GM23338 (cell line): ENCODE measurements at places on chromosomes 7 and 10.

DNA sequence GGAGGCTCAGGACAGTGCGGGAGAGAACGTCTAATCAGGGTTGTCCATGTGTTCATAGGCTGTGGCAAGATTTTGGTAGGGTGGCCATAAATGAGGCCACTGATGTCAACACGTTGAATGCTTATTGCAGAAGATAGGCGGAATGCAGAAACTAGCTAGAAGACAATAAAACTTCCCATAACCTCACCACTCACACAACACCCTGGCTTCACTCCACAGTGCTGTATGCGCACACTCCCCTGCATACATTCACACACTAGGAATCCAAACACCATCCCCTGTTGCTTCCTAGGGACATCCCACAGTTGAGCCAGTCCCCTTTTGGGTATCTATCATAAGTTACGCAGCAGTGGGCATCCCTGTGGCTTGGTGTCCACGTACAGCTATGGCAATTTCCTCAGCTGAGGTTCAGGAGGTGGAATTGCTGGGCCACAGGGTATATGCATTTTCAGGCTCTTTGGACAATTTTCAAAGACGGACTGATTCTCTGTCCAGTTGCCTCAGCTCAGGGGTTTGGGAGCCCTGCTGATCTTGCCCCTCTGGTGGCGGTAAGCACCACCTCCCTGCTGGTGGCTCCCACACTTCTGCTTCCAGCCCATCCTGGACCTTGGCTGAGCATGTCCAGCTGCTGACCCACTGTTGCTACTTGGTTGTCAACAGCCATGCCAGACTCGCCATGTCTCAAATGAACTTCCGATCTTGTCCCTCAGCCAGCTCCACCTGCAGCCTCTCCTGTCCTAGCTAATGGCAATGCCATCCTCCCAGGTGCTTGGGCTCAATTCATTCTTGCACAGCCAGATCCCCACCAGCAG is 36.4 kb downstream of the CDH23 start:
- H3K4me3 ChIP-seq, result no peak overlapping the region
- H3K36me3 ChIP-seq, result no peaks in the 10 kb centered on the region
- H3K27me3 ChIP-seq, result no peaks in the 10 kb centered on the region

DNA sequence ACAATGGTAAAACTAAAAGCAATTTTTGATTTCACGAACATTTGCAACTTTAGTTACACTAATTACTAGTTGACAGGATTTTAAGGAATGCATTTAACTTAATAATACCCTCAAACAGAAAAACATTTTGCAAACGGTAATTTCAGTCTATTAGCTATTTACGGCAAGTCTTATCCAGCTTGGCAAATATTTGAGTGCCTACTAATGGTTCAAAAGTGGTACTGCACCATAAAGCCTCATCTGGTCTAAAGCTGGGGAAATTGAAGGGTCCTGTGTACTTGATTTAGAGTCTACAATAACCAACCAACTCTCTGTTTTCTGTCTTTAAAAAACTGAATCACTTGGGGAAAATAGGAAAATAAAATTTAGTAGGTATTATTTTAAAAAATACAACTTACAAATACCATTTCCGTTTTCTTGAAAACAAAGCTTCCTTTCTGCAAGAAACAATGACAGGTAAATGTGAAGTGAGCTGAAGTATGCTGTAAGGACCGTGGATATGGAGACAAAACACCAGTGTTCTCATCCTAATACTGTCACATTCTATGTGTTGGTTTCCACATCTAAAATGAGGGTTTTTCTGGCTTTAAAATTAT is 142.3 kb downstream of the VPS50 start:
- H3K4me1 ChIP-seq, result no peaks in the 10 kb centered on the region
- H3K27ac ChIP-seq, result no peak overlapping the region
- H3K27me3 ChIP-seq, result no peaks in the 10 kb centered on the region

DNA sequence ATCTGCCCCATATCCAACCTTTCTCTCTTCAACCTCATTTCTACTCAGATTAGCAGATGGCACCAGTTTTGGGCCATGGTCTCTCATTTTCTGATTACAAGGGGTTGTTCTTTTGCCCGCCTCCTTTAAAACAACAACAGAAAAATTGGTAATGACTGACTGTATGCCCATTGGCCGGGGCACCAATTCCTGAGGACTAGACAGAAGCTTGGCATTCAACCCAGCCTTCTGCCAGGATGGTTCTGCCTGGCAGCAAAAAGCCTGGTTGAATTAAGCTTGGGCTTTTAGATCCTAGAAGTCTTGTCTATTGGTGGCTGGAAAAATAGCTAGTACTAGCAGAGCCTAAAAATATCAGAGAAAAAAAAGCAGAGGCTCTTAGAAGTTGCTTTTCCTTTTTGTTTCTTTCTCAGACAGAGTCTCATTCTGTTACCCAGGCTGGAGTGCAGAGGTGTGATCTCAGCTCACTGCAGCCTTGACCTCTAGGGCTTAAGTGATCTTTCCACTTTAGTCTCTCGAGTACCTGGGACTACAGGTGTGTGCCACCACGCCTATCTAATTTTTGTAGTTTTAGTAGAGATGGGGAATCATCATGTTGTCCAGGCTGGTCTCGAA is 402.6 kb downstream of the AUTS2 start:
- H3K36me3 ChIP-seq, result no peaks in the 10 kb centered on the region
- DNase-seq, result no peak
- H3K4me3 ChIP-seq, result no peak overlapping the region
- no peaks in the 10 kb centered on the region for H3K27me3 ChIP-seq

- no peak for DNase-seq
- 0 out of 2 replicates have a peak, but pooled peaks cover 9% of the 10 kb centered on the region for H3K4me1 ChIP-seq
- H3K4me3 ChIP-seq, result no peak overlapping the region
- H3K36me3 ChIP-seq, result no peaks in the 10 kb centered on the region
Measured at GRCh38 chr10:29576681-29577080, 58.1 kb downstream of the SVIL start.

DNA sequence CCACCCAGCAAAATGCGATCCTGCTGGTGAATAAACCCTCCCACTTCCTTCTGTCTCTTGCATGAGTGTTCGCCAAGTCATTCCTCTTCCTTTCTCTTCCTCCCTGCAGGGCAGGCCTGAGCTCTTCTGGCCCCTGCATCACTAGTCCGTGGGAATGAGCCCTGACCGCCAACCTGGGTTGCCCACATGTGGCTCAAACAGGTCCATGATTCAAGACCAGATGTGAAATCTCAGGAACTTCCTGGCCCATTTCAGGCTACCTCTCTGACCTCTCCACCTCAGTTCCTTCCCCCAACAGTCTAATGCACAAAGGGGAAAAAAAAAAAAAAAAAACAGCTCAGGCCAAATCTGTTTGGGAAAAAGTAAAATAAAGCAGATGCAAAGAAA is 5.4 kb upstream of the YWHAG start:
- H3K27ac ChIP-seq, result peak overlapping the region; percentile 75
- DNase-seq, result no peak
- no peaks in the 10 kb centered on the region for H3K27me3 ChIP-seq
- no peaks in the 10 kb centered on the region for H3K36me3 ChIP-seq
- no peak overlapping the region for H3K4me3 ChIP-seq
- H3K4me1 ChIP-seq, result peaks cover 21% of the 10 kb centered on the region

DNA sequence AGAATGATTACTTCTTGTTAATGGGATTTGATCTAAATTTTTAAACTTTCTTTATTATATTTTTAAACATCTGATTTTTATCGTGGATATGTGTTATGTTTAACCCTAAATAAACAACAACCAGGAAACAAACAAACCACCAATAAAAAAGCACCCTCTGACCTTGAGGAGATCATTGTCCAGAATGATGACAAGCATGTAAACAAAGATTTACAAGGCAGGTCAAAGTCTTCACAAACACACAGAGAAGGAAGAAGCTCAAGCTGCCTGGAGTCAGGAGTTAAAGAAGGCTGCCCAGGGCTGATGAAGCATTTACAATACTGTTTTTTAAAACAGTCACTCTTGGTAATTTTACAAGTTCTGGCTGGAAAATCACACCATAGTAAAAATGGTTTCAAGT is 31.0 kb upstream of the EGFR start:
- no peak overlapping the region for H3K27ac ChIP-seq
- DNase-seq, result no peak
- H3K4me3 ChIP-seq, result no peak overlapping the region

- 0 out of 2 replicates have a peak overlapping the region, but pooled peaks have one; percentile 64 for H3K27ac ChIP-seq
- H3K4me3 ChIP-seq, result no peak overlapping the region
- no peaks in the 10 kb centered on the region for H3K27me3 ChIP-seq
- peaks cover 22% of the 10 kb centered on the region for H3K4me1 ChIP-seq
- no peaks in the 10 kb centered on the region for H3K36me3 ChIP-seq
Measured at GRCh38 chr10:103757531-103758293, 97.7 kb downstream of the SH3PXD2A start.

GRCh38 chr10:119268871-119269506 is 61.6 kb downstream of the GRK5 start:
- no peak overlapping the region for H3K27ac ChIP-seq
- no peaks in the 10 kb centered on the region for H3K27me3 ChIP-seq
- H3K36me3 ChIP-seq, result no peaks in the 10 kb centered on the region
- no peak for DNase-seq
- no peak overlapping the region for H3K4me3 ChIP-seq
- no peaks in the 10 kb centered on the region for H3K4me1 ChIP-seq

- no peak overlapping the region for H3K4me3 ChIP-seq
- H3K4me1 ChIP-seq, result peaks cover 5% of the 10 kb centered on the region; the same call in 1 of the 2 replicates
- H3K27ac ChIP-seq, result no peak overlapping the region
Measured at GRCh38 chr10:118592675-118593330, 2.6 kb downstream of the PRLHR start.

- no peak overlapping the region for H3K4me3 ChIP-seq
- no peaks in the 10 kb centered on the region for H3K27me3 ChIP-seq
- no peaks in the 10 kb centered on the region for H3K4me1 ChIP-seq
- no peak overlapping the region for H3K27ac ChIP-seq
- no peak for DNase-seq
Measured at GRCh38 chr7:120168066-120168465, 104.9 kb upstream of the KCND2 start.

- no peaks in the 10 kb centered on the region for H3K36me3 ChIP-seq
- DNase-seq, result no peak
Measured at GRCh38 chr7:120843109-120843508, 14.8 kb downstream of the TSPAN12 start.

DNA sequence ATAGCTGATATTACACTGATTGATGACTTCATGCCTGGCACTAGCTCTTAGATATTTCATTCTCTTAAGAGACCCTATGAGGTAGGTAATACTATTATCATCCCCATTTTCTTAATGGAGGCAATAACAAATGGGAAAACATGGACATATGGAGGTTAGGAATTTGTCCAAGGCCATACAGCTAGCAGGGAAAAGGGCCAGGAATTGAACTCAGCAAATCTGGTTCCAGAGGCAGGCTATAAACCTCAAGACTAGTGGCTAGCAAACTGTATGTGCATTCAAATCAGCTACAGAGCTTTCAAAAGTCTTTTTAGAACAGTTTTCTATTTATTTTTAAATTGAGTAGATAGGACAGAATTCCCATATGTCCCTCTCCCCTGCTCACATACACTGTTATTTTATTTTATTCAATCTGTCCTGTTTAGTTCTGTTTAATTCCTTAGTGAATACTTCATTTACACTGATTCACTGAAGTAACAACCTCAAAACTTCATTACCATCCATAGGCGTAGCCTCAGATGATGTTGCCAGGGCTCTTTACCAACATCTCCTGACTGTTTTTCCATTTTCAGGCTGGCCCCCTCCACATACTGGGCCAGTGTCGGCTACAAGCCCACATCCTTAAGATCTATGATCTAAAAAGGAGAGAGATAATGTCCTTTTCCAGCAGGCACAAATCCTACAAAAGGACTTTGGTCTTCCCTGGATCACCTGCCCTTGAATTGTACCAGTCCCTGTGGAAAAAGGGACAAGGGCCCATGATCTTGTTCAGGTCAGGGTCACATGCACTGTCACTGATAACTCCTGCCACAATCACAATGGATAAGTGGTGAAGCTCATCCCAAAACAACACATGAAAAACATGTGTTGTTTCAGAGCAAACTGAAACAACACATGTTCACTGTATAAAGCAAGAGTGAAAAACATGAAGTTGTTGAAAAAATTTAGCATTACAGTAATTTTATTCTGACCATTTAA is 15.9 kb downstream of the FAM24B start:
- H3K36me3 ChIP-seq, result peaks cover 20% of the 10 kb centered on the region
- no peak overlapping the region for H3K4me3 ChIP-seq
- no peak for DNase-seq
- no peaks in the 10 kb centered on the region for H3K27me3 ChIP-seq
- 0 out of 2 replicates have a peak, but pooled peaks cover 3% of the 10 kb centered on the region for H3K4me1 ChIP-seq

DNA sequence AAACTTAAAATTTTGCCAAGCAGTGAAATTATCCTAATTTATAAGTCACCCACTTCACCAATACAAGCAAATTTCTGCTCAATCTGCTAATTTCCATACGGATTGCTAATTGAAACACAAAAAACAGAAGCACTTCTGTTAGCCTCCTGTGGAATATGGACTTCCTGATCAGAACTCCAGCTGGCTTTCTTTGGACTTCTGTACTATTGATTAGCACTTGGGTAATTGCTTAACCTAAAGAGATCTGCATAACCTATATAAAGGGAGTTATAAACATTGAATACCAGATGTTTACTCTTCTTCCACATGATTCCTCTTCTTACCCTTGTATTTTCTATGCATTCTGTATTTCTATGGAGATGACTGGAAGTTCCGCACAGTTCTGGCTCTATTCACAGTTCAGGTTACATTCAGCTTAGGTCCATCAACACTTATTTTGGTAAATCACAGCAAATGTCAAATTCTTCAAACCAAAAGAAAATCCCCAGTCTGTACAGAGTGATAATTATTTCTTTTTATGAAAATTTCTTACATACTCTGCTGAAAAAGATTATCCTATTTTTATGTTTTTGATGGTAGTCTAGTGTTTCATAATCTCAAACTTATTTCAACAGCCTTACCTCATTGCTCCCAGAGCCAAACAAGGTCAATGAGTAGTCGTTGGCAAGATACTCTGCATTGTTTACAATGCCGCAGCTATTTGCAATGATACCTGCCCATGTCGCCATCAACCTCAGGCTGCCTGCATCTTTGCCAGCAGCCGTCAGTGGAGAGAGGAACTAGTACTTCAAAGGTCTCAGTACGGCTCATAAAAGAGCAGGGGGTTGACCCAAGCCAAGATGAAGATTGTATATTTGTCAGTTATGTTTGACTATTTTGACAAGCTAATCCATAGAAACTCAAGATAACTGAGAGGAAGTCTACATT is 225.6 kb downstream of the AHR start:
- no peaks in the 10 kb centered on the region for H3K36me3 ChIP-seq
- H3K4me1 ChIP-seq, result no peaks in the 10 kb centered on the region
- peak; percentile 9 for DNase-seq

- DNase-seq, result no peak
- H3K4me3 ChIP-seq, result no peak overlapping the region
- H3K4me1 ChIP-seq, result no peaks in the 10 kb centered on the region
- no peak overlapping the region for H3K27ac ChIP-seq
Measured at GRCh38 chr10:70575486-70575873, 27.1 kb downstream of the PRF1 start.

GRCh38 chr10:128066870-128067382 is 59.3 kb downstream of the MKI67 start:
- no peak overlapping the region for H3K4me3 ChIP-seq
- no peaks in the 10 kb centered on the region for H3K27me3 ChIP-seq
- H3K4me1 ChIP-seq, result peaks cover 15% of the 10 kb centered on the region
- DNase-seq, result no peak
- H3K36me3 ChIP-seq, result no peaks in the 10 kb centered on the region

DNA sequence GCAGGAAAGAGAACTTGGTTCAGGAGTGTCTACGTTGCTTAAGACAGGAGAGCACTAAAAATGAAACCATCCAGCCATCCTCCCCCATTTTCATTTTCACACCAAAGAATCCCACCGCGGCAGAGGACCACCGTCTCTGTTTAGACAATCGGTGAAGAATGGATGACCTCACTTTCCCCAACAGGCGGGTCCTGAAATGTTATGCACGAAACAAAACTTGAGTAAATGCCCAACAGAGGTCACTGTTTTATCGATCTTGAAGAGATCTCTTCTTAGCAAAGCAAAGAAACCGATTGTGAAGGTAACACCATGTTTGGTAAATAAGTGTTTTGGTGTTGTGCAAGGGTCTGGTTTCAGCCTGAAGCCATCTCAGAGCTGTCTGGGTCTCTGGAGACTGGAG is 1.4 kb upstream of the IL6 start:
- H3K27me3 ChIP-seq, result no peaks in the 10 kb centered on the region; the same call in 1 of the 2 replicates
- H3K4me3 ChIP-seq, result no peak overlapping the region
- DNase-seq, result peak; percentile 67
- peaks cover 12% of the 10 kb centered on the region; the same call in 1 of the 2 replicates for H3K4me1 ChIP-seq
